NCI-H2081 treated with DMSO at 0.1 percent for 48 hours (cell line): ENCODE measurements at places on chromosomes 2 and 18.

DNA sequence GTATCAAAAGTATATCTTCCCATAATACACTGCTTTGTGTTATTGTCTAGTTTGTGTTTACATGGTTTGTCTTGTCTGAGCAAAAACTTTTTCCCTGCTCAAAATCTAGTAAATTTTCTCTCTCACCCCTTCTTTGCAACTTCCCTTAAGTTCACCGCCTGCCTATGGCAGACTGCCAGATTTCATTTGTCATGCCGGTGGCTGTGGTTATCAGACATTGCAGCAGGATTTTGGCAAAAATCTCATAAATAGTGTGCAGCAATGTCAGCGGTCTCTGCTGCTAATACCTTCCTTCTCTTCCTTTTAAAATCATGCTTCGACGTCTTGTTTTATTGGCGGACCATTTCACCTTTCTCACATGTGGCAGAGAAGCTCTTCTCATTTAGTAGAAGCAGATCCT lies 45.6 kb upstream of the TMEM178A start:
- no peak for DNase-seq

GRCh38 chr18:32381761-32382160 lies 88.9 kb downstream of the GAREM1 start:
- DNase-seq, result no peak

DNA sequence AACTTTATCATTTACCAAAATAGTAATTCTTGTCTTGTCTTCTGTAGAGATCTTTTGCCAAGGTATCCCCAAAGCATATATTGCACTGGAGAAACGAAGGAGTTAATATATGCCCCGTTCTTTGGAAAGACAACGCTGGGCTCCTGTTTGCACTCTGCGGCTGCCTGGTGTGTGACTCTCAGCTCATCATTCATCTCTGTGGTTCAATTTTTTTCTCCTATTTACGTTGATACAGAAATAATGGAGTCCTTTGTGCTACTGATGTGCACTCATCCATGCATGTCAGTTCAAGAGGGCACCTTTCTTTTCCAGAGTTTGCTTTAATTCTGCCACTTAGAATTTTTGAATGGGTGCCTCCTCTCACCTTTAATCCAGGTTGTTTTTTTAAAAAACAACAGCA lies 655.5 kb downstream of the DCDC2C start:
- peak; percentile 25 for DNase-seq

- no peak for DNase-seq
Measured at GRCh38 chr18:68713796-68714195, 1.1 kb downstream of the TMX3 start.

DNA sequence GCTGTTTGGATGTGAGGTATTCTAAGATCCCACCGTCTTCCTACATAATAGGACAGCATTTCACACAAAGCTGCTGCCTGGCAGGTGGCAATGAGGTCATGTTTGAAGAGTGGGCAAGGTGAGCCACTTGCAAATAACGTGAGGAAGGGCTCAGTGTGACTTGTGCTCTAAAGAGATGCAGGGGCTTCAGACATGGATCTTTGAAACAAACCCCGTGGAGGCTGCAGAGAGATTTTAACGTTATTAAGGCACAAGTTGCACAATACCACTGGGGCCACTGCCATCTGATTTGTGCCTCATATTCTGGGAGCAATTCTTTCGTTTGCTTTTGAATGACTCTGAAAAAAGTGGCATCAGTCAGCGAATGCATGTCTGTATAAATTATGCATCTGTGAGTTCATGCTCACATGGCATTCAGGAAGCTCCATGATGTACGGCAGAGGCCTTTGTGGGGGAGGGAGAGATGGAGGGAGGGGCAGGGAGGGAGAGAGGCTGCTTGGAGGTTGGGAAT lies 362.0 kb downstream of the SOX11 start:
- no peak for DNase-seq

DNA sequence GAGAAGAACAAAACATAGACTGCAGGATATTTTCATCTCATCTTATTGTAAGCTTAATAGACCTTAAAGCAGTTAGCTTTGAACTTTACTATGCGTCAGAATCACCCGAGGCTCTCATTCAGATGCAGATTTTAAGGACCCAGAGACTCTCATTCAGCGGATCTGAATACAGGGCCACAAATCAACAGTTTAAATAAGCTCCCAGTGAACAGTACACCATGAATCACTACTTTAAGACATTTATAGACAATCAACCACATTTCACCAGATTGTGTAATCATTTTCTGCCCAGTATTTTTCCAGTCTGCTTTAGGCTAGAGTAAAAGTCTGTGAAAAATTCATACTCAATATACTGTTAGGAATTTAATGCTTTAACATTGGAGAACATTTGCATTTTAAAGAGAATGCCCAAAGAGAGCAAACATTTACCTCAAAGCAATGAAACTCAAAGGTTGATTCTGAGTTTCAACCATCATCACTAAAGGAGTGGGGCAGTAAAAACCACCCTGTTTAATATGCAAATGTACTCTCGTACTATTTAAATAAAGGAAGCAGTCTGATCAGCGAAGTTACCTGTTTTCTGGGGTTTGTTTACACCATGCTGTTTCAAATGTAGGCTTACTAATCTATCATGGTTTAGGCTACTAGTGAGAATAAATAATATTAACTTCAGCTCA lies 11.0 kb upstream of the ALPK2 start:
- DNase-seq, result no peak

GRCh38 chr2:119734047-119734446 lies 25.7 kb upstream of the PTPN4 start:
- no peak for DNase-seq

DNA sequence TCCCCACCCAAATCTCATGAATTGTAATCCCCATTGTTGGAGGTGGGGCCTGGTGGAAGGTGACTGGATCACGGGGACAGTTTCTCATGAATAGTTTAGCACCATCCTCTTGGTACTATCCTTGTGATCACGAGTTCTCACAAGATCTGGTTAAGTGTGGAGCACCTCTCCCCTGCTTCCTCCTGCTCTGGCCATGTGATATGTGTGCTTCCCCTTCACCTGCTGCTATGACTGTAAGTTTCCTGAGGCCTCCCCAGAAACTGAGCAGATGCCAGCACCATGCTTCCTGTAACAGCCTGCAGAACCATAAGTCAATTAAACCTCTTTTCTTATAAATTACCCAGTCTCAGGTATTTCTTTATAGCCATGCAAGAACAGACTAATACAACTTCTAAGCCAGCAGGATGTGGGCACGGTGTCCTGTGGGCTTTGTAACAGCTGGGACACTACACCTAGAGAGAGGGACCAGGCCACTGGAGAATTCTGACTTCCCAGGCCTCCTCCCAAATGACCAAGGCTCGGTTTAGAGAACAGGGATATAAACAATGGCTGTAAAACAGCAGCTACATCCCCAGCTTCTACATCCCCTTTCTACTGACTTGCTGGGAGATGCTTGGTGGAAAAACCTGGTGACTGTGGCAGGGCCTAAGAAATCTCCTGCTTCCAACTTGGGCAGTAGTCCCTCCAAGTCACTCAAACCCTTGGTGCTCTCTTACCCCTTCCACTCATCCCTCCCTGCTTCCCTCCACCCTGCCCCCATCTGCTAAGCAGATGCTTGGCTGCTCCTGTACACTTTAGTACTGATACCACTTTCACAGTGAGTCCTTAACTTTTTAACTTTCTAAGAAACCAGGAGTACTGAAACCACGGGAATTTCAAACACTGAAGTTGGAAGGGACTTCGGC lies 10.3 kb downstream of the STAT1 start:
- DNase-seq, result no peak
